ENCODE measurements at places on chromosomes 13 and 19.

DNA sequence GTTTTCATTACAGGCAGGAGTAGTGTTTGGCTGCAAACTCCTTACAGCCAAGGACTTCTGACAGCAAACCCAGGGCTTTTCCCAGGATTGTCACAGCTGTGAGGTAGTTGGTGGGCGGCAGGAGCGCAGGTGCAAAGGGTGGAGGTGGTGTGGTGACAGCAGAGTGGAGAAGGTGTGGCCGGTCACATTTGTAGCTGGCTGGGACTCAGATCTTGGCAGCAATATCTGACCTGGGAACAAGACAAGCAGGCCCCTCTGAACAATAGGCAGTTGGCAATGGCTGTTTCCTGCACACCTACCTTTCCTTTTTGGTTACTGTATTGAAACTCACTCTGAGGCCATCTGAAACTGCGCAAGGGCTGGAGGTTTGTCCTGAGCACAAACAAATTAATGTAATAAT, 327.3 kb downstream of the COG6 start:
- DNase-seq, result no peak

DNA sequence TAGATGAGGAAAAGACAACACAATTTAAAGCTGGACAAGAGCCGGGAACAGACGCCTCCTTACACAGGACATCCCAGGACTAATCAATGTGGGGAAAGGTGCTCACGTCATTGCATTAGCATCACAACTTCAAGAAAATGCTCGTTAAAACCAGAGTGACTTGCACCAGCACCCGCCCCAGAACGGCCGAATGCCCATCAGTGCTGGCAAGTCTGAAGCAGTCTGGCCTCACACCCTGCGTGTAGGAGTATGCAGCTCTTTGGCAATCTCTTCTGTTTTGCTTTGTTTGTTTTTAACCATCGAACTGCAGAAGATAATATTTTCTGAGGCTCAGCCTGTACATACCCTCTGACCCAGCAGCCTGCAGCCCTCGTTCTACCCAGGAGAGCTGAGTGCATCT, 44.8 kb upstream of the LDLR start:
- no peak for DNase-seq

DNA sequence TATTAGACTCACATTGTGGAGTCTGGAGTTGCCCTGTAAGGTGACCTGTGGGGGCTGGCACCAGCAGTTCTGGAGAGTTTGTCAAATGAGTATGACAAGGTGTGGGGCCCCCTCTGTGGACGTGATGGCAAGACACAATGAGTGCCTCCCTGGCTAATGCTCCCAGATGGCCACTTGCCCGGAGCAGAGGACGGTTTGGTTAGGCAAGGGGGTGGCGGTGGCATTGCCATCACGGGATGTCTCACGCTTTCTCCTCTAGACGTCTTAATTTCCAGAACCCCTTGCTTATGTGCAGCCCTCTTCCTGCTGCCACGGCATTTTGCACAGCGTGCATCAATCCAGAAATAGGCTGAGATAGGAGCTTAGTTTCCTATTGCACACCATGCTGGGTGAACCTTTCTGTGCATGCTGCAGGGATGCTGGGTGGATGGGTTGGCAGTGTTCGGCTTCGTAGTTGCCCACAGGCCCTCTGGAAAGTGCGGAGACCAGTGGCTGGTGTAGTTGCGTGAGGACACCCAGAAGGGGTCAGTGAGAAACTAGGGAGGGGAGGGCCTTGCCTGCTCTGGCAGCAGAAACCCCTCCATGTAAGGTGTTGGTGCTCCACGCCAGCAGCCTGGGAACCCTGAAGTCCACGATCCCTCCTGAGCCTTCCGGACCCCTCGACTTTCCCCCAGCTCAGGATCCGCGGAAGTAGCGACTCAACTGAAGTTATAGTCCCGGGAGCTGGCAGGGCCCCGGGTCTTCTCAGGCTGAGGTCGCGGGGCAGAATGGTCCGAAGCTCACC, 18.1 kb upstream of the LRP3 start:
- no peak for DNase-seq

DNA sequence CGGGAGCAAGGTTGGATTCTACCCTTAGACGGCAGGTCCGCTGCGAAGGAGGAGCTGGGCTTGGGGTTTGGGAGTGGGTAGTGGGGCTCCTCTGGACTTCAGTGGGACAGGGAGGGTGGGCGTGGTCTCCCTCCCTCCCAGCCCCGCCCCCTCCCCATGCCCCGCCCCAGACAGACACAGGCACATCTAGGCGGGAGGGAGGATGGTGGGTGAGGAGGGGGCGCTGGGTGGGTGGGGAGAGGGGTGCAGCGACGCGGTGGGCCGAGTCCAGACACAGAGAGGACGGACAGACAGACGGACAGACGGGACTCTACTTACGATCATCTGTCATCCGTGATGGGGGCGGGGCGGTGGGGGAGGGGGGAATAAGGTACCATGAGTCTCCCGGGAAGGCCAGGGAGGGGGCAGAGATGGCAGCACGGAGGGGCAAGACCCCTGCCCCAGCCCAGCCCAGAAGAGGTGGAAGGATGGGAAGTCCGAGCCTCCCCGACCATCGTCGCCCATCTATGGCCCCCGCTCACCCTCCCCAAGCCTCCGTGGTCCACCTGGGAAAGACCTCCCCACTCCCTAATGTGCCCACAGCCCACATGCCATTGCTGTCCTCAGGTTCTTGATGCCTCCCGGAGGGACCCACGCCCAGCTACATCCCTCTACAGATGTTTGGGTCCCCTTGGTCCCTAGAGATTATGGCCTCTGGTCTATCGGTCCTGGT, 64.8 kb downstream of the UNC13A start:
- DNase-seq, result no peak

Data from GM12891 (cell line).